Thyroid gland (tissue), 4 donors: ENCODE measurements at places on chromosomes 1 and 21. TPM values are rescaled to one million over a fixed set of nuclear protein-coding genes. Genes with fewer than 3 reads are reported as not detected.
A peak's percentile ranks its signal among the peaks of the same experiment; 100 is the strongest.

- no peak overlapping the region for H3K4me3 ChIP-seq
- no peak overlapping the region for H3K27ac ChIP-seq
- no peak for DNase-seq
- no peaks in the 10 kb centered on the region for H3K27me3 ChIP-seq
- H3K4me1 ChIP-seq, result no peaks in the 10 kb centered on the region
Observed at GRCh38 chr1:38375035-38375434, 328.4 kb upstream of the POU3F1 start.

- no peaks in the 10 kb centered on the region for H3K27me3 ChIP-seq
- H3K4me3 ChIP-seq, result no peak overlapping the region
- no peaks in the 10 kb centered on the region for H3K36me3 ChIP-seq
- no peak for DNase-seq
Observed at GRCh38 chr1:227559926-227560325, 3.4 kb upstream of the ZNF678 start.

- no peak for DNase-seq
- H3K4me1 ChIP-seq, result peaks cover 14% of the 10 kb centered on the region
- H3K27me3 ChIP-seq, result no peaks in the 10 kb centered on the region
- peak overlapping the region; percentile 98 for H3K4me3 ChIP-seq
Observed at GRCh38 chr1:153978274-153978909, 918 bp upstream of the JTB start.

Gene TMEM269
- total RNA-seq, result 0.11 TPM

- H3K27ac ChIP-seq, result no peak overlapping the region
- DNase-seq, result no peak
- no peaks in the 10 kb centered on the region for H3K4me1 ChIP-seq
- no peak overlapping the region for H3K4me3 ChIP-seq
- H3K36me3 ChIP-seq, result no peaks in the 10 kb centered on the region
- no peaks in the 10 kb centered on the region for H3K27me3 ChIP-seq
Observed at GRCh38 chr1:111378791-111379190, 48.7 kb downstream of the OVGP1 start.

DNA sequence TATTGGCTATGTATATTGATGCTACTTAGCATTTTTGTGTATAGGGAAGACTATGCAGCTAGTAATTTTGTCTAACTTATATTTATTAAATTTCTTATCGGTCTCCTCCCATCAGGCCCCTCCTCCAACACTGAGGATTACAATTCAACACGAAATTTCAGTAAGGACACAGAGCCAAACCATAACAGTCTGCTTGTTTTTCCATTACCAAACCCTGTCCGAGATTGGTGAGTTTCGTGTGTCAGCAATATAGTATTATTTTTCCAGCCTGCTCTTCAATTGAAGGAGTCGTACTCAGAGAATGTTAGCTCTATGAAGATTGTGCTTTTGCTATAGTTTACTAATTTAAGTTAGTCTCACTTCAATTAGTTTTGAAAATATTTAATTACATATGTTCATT, 1495.3 kb downstream of the MRPL39 start:
- no peak overlapping the region for H3K4me3 ChIP-seq
- no peak overlapping the region for H3K27ac ChIP-seq

DNA sequence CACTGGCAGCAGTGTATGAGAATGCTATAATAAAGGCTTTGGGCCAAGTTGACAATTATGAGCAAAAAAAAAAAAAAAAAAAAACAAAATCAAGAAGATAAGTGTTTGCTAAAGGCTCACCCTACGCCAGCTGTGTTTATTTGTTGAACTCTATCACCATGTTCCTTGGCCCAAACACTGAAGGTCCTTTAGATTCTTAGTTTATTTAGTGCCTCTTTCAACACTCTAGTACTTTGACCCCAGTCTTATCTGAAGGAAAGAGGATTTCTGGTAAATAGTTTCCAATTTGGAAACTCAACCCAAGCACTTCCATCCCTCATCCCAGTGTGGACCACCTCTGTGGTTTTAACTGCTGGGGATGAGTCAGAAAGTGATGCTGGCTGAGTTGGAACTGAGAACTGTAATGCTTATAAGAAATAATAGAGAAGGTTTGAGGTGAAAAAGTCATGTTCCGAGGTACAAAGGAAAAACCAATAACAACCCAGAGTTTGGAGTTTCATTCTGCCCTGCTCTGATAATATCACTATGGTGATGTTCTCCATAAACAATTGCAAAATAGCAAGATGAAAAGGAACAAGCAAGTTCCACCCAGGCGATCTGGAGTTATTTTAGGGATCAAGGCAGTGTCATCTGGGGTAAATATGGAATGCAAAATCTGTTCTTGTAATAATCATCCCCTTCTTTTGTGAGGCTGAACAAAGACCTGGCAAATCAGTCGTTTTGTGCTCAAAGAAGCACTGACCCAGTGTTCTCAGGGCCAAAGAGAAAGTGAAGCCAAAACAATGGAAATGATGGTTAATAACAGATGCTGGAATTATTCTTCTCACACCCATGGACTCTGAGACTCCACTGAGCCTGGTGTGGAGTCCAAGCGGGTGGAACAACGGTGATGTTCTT, 19.7 kb upstream of the CAPZB start:
- DNase-seq, result no peak
- no peak overlapping the region for H3K4me3 ChIP-seq
- no peaks in the 10 kb centered on the region for H3K36me3 ChIP-seq
- H3K4me1 ChIP-seq, result peaks cover 18% of the 10 kb centered on the region
- peak overlapping the region; percentile 68 for H3K27ac ChIP-seq

- DNase-seq, result no peak
- H3K4me1 ChIP-seq, result no peaks in the 10 kb centered on the region
- no peaks in the 10 kb centered on the region for H3K36me3 ChIP-seq
- H3K4me3 ChIP-seq, result no peak overlapping the region
Observed at GRCh38 chr1:173639102-173639501, 4.0 kb downstream of the TEX50 start.

Gene HSD3B2
- total RNA-seq, result not detected

Gene VANGL2
- 8.5 TPM for total RNA-seq

GRCh38 chr21:44850208-44850800, 23.2 kb downstream of the PTTG1IP start:
- DNase-seq, result no peak
- no peak overlapping the region for H3K27ac ChIP-seq
- peaks cover 20% of the 10 kb centered on the region for H3K4me1 ChIP-seq
- no peaks in the 10 kb centered on the region for H3K27me3 ChIP-seq

Gene ZBTB7B
- 89.8 TPM for total RNA-seq

GRCh38 chr1:230860617-230861384, 7.5 kb downstream of the C1orf198 start:
- H3K36me3 ChIP-seq, result no peaks in the 10 kb centered on the region
- no peak for DNase-seq
- H3K4me1 ChIP-seq, result peaks cover 61% of the 10 kb centered on the region
- H3K4me3 ChIP-seq, result no peak overlapping the region
- H3K27me3 ChIP-seq, result no peaks in the 10 kb centered on the region

DNA sequence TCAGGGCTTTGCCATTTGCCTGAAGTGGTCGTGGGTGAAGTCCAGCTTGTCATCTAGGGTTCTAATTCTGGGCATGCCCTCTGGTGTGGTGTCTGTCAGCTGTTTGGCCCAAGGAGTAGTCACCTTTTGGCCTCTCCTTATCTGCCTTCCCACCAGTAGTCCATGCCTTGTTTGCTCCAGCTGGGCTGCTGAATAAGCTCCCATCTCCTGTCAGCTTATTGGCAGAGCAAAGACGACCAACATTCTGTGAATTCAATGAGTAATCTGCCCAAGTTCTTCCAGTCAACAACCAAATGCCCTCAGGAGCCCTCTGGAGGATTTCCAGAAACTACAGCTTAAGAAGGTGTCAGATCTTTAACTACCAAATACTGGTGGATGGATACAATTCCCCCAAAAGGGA, 7.0 kb downstream of the BCAN start:
- no peak overlapping the region for H3K27ac ChIP-seq
- H3K36me3 ChIP-seq, result no peaks in the 10 kb centered on the region
- no peak for DNase-seq
- H3K4me3 ChIP-seq, result no peak overlapping the region
- H3K27me3 ChIP-seq, result no peaks in the 10 kb centered on the region

GRCh38 chr1:13560541-13560940, 23.1 kb upstream of the PDPN start:
- H3K4me3 ChIP-seq, result no peak overlapping the region
- DNase-seq, result no peak
- H3K36me3 ChIP-seq, result no peaks in the 10 kb centered on the region
- H3K27ac ChIP-seq, result no peak overlapping the region
- no peaks in the 10 kb centered on the region for H3K4me1 ChIP-seq
- no peaks in the 10 kb centered on the region for H3K27me3 ChIP-seq

Gene ADGRL2
- total RNA-seq, result 180 TPM

DNA sequence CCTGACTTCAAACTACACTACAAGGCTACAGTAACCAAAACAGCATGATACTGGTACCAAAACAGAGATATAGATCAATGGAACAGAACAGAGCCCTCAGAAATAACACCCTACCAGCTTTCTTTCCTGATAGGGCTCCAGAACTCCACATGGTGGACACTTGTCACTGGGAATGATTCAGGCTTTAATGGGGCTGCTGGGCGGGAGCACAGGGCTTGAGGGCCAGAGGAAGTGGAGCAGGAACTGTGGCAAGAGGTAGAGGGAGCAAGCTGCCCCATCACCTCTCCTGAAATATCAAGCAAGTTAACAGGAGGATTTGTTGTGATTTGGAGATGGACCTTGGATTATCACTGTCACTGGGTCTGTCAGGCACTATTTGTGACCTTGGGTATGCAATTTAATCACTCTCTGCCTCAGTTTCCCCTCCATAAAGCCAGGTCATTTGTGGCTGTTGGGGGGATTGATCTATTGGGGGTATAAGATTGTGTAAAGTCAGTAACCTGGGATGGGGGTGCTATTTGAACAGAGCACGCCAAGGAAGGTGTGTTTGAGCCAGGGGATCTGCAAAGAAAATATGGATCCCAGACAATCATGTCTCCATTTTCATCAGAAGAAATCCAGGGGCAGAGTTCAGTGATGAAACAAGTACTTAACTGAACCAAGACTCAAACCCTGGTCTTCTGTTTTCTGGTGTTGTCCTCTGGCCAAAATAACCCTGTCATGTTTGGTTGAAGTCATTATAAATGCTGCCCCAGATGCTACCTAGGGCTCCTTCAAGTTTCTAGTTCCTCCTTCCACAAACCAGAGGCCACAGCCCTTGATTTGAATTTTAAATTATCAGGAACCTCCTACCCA, 25.2 kb downstream of the ETS2 start:
- H3K4me1 ChIP-seq, result peaks cover 5% of the 10 kb centered on the region
- no peak overlapping the region for H3K27ac ChIP-seq
- no peaks in the 10 kb centered on the region for H3K27me3 ChIP-seq
- no peaks in the 10 kb centered on the region for H3K36me3 ChIP-seq

Gene C1orf226
- total RNA-seq, result 0.13 TPM

Gene SSBP3
- 23.0 TPM for total RNA-seq

- no peaks in the 10 kb centered on the region for H3K27me3 ChIP-seq
- no peaks in the 10 kb centered on the region for H3K36me3 ChIP-seq
- H3K4me3 ChIP-seq, result no peak overlapping the region
- no peak for DNase-seq
- no peak overlapping the region for H3K27ac ChIP-seq
- H3K4me1 ChIP-seq, result peaks cover 22% of the 10 kb centered on the region
Observed at GRCh38 chr1:158126425-158126824, 54.3 kb upstream of the CD1D start.

Gene RXFP4
- not detected for total RNA-seq

Gene MCOLN3
- total RNA-seq, result 3.0 TPM

DNA sequence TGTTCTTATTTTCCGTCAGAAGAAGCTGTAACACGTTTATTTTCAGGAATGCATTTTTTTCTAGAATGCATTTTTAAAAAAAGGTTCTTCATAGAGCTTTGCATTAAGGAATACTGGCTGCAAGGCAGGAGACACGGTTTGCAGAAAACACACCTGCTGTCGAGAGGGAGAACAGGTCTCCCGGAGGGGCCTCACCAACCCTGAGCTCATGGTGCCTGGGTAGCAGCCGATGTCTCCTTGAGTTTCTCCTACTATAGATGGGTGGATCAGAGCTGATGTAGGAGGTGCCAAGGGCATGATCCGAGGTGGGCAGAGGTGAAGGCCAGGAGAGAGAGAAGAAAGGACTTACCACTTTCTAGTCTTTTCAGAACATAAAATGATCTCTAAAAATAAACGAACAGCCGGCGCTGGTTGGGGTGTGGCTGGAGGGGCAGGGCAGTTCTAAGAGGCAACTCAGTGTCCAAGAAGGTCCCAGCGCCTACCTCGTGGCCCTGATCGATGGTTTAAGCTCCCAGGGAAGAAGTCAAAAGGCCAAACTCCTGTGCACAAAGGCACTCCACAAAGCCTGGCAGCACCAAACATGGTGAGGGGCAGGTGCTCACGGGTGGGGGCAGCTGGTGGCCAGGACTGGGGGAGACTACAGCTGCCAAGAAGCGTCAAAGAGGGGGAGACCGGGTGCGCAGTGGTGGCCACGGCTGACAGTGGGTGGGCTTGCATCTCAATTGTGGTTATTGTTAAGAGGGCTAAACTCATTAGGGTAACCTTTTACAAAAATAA, 12.2 kb downstream of the MORN1 start:
- no peaks in the 10 kb centered on the region for H3K4me1 ChIP-seq
- no peaks in the 10 kb centered on the region for H3K27me3 ChIP-seq
- H3K4me3 ChIP-seq, result no peak overlapping the region
- no peak overlapping the region for H3K27ac ChIP-seq

Gene BRDT
- total RNA-seq, result not detected

Gene KRTAP22-1
- total RNA-seq, result not detected

GRCh38 chr1:169193191-169193850, 86.8 kb downstream of the ATP1B1 start:
- no peak for DNase-seq
- H3K36me3 ChIP-seq, result no peaks in the 10 kb centered on the region
- H3K4me3 ChIP-seq, result no peak overlapping the region
